ENCODE measurements at places on chromosomes 5 and 9.

- DNase-seq, result peak; percentile 31
Measured at GRCh38 chr5:121949885-121950284, 11.9 kb upstream of the SRFBP1 start.

DNA sequence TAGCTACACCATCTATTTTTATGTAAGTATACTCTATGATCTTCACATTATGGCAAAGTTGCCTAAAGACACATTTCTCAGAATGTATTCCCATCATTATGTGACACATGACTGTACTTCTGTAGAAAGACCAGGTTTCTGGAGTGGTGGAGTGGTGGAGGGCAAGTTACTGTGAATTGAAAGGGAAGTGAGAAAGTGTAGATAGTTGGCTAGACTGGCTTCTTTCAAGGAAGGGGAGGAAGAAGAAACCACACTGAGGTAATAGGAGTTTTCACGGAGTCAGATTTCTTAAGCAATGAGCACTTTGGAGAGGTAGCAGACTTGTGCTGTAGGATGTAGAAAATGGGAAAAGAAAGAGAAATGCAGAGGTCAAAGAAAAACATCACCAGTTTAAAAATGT lies 50.9 kb upstream of the EQTN start:
- no peak for DNase-seq

DNA sequence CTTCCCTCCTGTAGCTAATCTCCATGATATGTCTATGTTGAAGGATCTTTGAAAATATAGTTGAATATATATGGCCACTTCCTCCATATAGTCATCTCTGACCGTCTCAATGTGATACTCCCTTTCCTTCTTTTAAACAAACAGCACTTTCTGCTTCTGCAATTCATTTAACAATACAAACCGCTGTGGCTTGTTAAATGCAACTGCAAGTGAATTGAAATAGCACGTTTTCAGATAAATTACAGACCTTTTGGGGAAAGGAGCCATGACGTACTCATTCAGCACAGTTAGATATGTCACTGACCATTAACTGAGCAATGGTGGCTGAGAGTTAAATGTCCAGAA lies 82.5 kb downstream of the FBXO38 start:
- no peak for DNase-seq

DNA sequence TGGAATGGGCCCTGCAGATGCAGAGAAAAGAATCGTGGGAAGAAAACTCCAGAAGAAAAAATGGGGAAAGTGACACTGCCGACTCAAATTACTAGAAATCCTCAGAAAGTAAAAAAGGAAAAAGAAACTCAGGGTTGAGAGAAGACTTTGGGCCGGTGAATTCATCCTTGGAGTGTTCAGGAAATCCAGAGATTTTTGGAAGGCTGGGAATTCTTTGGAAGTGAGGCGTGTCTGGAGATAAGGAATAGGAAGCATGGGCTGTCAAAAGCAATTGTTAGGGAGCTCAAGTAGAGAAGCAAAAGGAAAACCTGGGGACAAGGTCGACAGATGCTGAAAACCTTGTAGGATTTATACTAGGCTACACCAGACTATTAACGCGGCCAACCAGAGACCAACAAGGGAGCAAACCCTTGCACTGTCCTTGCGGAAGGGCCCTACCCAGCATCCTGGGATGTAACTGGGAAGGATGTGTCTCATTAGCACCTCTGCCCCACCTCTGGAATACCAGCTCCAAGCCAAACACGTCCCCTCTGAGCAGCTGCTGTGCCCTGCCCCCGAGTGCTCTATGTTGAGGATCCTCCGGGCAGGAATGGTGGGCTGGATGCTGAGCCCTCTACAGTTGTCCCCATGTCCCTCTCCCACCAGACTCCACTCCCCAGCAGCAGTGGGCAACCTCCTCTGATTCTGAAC lies 11.6 kb downstream of the DAB2IP start:
- DNase-seq, result no peak

DNA sequence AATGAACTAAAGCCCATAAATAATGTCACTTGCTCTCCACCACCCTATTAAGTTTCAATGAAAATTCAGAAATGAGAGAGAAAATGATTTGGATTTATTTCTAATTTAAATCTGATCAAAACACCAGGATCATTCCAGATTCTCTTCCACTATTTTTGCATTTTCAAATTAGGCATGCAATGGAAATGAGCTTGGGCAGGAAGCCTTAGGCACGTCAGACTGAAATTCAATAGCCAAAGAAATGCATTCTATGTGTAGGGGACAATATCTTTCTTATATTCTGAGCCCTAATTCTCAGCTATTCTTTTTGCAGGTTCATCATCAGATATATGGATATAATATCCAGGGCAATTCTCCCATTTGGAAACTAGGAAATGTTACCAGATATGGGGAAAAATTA lies 132.8 kb downstream of the MCTP1 start:
- DNase-seq, result no peak

DNA sequence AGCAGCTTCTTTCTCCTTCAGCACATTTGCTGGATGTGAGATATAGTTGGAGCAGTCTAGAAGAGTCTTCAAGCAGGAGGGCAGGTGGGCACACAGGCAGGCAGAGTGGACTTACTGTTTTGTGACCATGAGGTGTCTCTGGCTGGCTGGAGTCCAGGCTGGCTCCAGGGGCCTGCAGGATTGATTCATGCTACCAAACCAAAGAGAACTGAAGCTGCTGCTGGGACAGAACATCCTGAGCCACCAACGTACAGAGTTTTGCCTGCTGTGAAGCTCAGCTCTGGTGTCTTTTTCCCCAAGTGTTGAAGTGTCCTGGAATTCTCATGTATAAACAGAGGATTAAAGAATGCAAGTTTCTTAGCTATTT lies 45.7 kb downstream of the CYSTM1 start:
- DNase-seq, result no peak

- DNase-seq, result no peak
Measured at GRCh38 chr5:171573451-171574225, 154.2 kb downstream of the FGF18 start.

- DNase-seq, result no peak
Measured at GRCh38 chr5:173051746-173052145, 4.4 kb upstream of the CREBRF start.

DNA sequence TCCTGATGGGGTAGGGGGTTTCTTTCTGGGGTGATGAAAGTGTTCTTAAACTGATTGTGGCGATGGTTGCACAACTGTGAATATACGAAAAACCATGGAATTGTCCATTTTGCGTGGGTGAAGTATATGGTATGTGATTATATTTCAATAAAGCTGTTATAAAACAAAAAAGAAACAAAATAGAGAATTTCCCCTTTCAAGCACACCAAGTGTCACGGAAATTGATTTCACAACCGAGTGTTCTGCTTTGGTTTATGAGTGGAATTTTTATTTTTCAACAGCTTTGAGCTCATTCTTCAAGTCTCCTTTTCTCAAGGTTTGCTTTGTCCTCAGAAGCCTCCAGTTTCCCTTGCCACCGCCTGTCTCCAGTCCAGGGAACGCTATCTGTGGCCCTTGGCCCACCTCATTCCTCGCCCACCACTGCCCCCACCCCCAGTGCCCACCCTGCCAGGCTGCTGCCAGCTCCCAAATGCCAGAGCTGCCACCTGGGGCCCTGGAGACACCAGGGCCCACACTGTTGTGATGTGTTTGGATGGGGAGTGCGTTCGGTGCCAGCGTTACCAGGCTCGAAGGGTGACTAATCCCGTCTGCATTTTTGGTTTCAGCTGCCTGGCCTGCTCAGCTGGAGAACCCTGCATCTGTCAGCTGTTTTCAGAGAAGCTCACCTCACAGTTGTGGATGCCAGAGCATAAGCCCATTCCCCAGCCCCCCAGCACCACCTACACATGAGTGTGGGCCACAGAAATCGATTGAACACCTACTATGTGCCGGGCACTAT lies 30.4 kb downstream of the DUSP1 start:
- no peak for DNase-seq

DNA sequence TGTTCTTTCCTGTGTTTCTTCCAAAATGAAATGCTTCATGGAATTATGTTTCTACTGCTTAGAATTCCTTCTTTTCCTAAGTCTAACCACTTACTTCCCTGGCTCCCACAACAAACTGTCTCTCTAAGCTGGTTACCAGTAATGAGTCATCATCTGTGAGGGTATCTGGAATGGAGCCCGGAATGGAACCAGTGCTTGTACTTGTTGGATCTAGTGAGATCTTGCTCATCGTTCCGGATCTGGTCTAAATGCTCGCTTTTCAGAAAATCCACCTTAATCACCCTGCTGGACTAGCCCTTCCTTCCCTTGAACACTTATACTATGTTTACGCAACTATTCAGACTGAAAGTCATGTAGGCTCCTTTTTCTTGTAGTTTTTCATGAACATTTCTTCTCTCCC lies 184.8 kb downstream of the PBX3 start:
- DNase-seq, result no peak

DNA sequence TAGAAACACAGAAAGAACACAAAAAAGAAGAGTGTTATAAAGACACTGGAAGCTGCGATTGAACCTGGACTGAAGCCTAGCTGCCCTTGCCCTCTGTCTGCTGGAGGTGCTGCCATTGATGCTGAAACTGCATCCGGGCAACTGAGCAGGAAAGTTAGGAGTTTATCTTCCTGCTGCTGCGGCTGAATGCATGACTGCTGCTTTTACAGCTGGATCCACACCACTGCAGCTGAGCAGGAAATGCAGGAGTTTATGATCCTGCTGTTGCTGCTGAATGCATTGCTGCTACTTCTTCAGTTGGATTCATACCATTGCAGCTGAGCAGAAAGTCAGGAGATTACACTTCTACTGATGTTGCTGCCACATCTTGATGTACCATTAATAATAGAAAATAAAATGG lies 21.8 kb upstream of the JAKMIP2 start:
- DNase-seq, result no peak

DNA sequence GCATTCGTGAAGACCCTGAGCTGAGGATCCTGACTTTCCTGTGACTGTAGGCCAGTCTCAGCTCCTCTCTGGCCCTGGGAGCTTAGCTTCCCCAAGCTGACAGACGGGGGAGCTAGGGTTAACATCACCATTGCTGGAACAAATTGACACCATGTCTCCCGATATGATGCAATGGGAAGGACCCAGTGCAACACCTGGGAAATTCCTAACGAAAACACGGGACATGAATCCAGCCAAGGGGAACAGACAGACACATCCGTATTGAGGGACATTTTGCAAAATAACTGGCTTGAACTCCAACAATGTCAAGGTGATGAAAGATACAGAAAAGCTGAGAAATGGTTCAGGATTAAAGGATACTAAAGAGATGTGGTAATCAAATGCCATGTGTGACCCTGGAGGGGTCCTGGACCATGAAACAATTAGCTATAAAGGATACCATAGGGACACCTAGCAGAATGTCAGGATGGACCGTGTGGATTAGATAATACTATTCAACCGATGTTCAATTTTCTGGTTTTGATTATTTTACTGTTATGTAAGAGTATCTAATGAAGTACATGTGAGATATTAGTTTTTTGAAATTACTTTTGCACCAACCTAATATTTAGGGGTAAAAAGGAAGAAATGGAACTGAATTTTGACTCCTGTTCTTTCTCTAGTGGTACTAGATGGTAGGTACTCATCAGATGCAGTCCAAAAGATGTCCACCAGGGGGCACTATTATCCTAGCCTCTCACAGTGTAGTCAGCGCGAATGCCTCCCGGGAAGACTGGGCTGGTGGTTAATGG lies 52.7 kb downstream of the NDST1 start:
- peak; percentile 89 for DNase-seq
